ENCODE measurements at places on chromosomes 1 and 21.

DNA sequence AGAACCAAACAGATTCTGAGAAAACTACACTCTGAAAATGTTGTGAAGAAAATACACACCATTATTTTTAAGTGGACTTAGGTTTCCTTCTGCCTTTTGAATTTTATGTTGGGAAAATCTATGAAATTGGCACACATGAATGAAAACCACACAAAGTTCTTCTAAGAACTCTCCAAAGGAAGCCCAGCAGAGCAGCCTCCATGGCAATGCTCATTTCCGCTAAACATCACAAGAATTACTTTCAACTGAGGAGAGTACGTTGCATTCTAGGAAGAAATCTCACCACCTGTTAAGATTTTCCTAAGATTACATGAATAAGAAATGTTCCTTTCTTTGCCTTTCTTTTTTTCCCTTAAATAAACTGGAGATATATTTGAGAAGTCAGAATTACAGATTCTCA lies 154.2 kb downstream of the BARHL2 start:
- DNase-seq = no peak

- peak; percentile 53 for DNase-seq
Observed at GRCh38 chr1:83508485-83509151, 490.3 kb downstream of the TTLL7 start.

- DNase-seq = no peak
Observed at GRCh38 chr1:71153826-71154225, 73.0 kb upstream of the ZRANB2 start.

DNA sequence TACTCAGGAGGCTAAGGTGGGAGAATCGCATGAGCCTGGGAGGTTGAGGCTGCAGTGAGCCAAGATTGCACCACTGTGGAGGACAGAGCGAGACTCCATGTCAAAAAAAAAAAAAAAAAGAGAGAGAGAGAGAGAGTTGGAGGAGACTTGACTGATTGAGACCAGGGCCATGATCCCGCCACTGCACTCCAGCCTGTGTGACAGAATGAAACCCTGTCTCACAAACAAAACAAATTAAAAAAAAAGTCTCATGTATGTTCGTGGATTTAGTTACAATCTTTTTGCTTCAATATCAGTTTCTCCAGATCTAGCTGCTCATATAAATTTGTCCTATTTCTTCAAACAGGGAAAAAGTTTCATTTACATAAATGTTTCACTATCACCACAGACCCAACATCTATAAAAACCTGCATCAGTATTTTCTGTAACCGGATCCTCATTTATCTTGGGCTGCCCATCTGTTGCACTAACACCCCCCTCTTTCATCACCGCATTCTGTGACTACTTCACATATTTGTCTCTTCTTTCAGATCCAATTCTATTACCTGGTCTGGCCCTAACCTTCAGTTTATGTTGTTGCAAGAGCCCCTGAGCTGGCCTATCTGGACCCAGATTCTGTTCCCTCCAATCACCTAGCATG lies 127.0 kb downstream of the GREM2 start:
- no peak for DNase-seq

DNA sequence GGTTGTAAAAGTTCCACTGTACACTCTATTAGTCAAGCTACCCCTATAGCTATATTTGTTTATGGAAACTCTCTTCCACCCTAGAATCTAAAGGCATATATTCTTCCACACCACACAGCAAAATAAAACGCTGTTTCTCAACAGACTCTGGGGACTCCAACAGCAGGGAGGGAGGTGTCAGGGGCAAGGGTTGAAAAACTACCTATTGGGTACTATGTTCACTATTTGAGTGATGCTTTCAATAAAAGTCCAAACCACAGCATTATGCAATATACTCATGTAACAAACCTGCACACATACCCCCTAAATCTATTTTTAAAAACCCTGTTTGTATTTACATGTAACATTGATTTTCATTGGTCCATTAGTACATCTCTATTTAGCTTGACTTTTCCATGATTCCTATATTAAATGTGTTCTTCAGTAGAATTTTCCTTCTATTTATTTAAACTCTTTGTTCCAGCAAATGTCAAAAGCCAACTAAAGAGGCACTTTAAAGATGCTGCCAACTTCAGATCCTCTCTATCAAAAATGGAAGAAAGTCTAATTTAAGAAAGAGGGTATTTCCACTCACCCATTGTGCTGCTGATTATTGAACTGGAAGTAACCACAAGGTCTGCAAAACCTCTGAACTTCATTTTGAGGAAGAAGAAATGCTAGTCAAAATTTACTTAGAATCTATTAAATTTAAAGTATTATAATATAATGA lies 26.2 kb downstream of the RGS7 start:
- no peak for DNase-seq

- DNase-seq = no peak
Observed at GRCh38 chr1:31230378-31230777, 9.3 kb downstream of the NKAIN1 start.

GRCh38 chr1:100955322-100955721 lies 59.4 kb downstream of the SLC30A7 start:
- no peak for DNase-seq

GRCh38 chr1:170659399-170660035 lies 4.4 kb upstream of the PRRX1 start:
- no peak for DNase-seq

GRCh38 chr1:3482378-3482849 lies 27.9 kb downstream of the ARHGEF16 start:
- DNase-seq = peak; percentile 35

DNA sequence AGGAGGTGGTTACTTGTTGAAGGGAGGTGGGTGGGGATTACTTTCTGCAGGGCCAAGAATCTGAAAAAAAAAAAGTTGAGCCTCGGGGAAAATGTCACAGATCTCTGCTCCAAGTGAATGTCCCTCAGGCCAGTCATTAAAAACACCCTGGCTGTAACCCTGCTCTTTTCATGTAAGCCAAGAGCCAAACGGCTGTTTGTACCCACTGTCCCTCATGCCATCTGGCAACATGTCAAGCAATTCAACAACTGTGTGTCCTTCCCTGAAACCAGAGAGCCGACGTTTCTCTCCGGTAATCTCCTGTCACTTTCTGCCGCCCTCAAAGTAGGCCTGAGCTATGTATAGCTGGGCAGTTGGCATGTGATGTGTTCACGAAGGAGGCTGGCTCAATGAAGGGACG lies 14.7 kb downstream of the CASQ2 start:
- no peak for DNase-seq
